ENCODE measurements at places on chromosomes 7 and 10.

- DNase-seq = no peak
Measured at GRCh38 chr10:43196981-43197833, 59.0 kb downstream of the CSGALNACT2 start.

- no peak for DNase-seq
Measured at GRCh38 chr7:82188636-82189035, 254.9 kb downstream of the CACNA2D1 start.

DNA sequence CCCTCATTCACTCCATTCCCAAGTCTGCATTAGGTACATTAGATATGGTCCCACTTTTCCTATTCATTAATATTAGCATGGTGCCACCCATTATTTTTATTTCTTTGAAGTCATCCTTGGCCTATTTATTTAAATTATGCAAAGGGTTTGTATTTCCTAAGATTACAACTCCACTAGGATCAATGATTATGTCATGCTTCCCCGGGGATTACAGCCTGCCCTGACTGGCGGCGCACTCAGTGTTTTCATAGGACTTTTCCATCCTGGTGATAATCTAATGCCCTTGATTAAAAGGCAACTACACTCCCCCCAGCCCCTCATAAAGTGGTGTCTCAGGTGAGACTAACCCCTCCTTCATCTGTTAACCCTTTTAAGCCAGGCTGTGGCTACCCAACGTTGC, 187.2 kb downstream of the POU6F2 start:
- no peak for DNase-seq

DNA sequence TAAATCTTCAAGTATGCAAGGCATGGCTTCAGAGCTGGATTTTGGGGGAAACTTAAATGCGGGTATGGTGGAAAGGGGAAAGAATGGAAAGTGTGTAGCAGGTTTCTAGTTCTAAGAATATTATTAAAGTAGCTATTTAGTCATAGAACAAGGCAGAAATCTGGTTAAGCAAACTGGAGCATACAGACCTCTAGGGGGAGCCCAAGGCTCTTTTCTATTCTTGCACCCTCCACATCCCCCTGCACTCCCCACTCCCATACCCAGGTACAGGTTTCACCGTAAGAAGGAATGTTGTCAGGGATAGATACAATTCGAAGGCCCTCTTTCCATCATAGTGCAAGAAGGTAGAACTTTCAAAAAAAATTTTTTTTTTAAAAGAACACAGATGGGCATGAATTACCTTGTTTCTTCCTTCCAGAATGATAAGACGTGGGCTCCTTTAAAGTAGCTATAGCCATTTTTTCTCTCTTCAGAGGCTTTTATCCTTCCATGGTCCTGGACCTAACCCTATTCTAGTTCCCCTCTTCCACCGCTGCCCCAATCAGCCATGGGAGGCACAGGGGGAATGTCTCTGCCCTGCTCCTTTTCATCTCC, 41.5 kb upstream of the SMIM30 start:
- peak; percentile 52 for DNase-seq

GRCh38 chr10:44811072-44811471, 100.1 kb upstream of the TMEM72 start:
- no peak for DNase-seq

- DNase-seq = no peak
Measured at GRCh38 chr10:102595293-102595692, 49.0 kb upstream of the TRIM8 start.
